DMS79 (cell line): ENCODE measurements at places on chromosomes 6 and 20.
A peak's percentile ranks its signal among the peaks of the same experiment; 100 is the strongest.

- DNase-seq: no peak
Measured at GRCh38 chr6:13654496-13654895, 39.4 kb downstream of the NOL7 start.

- no peak for DNase-seq
Measured at GRCh38 chr20:2145376-2145775, 43.7 kb downstream of the STK35 start.

DNA sequence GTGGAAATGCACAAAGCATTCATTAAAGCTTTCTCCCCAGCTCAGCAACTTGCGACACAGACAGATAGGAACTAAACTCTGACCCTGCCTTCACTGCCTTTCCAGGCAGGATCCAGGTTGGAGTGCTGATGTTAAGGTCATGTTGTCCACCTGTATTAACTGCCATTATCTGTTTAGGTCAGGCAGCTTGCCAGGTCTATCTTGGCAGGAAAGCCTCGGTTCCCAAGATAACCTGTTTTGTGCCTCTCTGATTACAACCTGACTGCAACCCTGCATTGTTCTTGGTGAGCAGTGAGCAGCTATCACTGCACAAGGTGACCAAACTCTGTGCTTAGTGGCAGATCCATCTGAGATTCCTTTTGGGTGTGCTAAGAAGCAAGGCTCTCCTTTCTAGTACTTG is 23.2 kb upstream of the ELOVL2 start:
- no peak for DNase-seq

GRCh38 chr20:1490643-1491195 is 501 bp downstream of the SIRPB2 start:
- DNase-seq: no peak

DNA sequence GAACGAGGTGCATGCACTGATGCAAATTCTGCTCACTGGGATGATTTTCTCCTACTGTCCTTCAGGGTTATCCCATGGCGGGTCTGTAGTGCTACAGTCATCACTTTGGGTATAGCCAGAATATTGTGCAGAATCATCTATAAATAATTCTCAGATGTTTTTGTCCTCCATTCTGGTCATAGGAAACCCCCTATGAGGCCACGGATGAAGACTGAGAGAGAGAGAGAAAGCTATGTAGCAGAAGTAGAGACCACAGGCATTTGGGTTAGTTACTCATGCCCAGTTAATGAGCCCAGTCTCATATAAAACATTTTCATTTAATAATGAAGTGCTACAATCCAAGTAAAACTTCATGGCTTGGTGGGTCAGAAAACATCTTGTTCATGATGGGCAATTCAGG is 145.1 kb upstream of the PLN start:
- DNase-seq: no peak

DNA sequence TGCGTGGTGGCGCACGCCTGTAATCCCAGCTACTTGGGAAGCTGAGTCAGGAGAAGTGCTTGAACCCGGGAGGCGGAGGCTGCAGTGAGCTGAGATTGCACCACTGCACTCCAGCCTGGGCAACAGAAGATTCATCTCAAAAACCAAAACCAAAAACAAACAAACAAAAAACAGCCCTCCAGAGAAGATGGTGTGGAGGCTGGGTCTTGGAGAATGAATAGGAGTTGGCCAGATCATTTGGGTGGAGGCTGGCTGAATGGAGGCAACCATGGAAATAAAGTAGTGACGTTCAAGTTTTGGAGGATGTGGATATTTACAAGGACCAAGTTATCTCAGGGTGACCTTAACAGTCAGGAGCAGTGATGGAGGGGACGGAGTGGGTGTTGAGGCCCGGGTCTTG is 24.7 kb downstream of the HIVEP1 start:
- no peak for DNase-seq

- DNase-seq: no peak
Measured at GRCh38 chr6:155181498-155181897, 82.3 kb upstream of the CLDN20 start.

DNA sequence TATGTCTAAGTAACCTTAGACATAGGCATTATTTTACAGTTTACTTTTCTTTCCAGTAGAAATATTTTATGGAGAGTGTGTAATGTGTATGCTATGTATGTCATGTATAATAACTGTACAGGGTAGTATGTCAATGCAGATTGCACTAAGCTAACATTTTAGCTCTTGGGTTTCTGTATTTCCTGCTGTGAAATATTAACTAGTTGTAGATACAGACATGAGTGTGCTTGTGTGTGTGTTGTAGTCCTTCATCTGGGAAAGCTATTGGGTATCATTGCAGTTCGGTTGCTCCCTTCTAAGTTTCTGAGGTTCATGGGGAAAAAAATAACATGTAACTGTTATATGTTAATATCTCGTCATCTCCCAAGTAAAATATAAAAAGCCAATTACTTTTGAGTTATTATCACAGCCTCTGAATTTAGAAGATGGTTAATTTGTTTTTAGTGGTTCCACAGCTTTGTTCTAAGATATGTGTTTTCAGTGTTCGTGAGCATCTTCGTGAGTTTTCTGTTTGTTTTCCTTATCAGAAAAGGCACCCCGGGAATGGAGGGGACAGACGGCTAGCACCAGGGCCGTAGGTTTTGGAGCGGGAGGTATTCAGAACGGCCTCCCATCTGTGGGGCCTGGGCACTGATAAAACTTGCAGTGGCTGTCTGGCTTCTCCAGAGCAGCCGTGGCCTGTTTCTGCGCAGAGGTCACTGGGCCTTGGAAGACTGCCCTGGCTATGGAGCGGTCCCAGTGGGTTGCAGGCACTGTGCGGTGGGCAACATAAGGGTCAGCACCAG is 215.0 kb downstream of the ARID1B start:
- no peak for DNase-seq

- no peak for DNase-seq
Measured at GRCh38 chr6:38846844-38847243, 131.7 kb downstream of the DNAH8 start.

DNA sequence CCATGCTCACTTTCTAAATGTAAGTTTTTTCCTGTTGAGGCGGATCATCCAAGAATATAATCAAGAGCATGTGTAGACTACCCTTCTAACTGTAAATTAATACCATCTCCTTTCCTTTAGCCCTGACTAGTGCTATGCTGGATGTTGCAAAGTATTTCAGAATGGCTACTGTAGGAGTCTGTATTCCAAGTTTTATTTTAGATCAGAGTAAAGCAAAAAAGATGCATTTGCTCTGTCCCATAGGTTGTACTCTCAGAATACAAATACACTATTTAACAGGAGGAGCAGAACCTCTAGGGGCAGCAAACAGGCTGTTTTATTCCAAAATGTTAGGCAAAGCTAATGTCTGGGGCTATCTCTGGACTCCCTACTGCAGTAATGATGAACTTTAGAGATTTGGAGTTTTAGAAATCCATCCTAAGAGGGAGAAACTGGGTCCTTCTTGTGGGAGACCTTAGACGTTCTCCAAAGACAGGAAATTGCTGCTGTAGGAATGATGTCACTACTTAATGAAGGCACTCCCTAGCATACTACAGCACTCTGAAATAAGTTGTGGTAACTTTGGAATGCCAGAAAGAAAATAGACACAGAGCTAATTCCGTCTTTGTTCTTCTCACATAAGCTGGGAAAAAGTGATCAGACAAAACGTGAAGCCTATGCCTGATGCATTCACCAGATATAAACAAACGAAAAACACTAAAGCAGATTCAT is 392.4 kb upstream of the HS3ST5 start:
- no peak for DNase-seq

GRCh38 chr6:7541175-7542064 is at the start of gene DSP:
Gene DSP, plus strand, starts transcription at chr6:7541671. Its CDS starts 245 bp downstream, at chr6:7541916.
- no peak for DNase-seq

GRCh38 chr20:10653599-10654249 is 20.1 kb downstream of the JAG1 start:
- peak; percentile 24 for DNase-seq

DNA sequence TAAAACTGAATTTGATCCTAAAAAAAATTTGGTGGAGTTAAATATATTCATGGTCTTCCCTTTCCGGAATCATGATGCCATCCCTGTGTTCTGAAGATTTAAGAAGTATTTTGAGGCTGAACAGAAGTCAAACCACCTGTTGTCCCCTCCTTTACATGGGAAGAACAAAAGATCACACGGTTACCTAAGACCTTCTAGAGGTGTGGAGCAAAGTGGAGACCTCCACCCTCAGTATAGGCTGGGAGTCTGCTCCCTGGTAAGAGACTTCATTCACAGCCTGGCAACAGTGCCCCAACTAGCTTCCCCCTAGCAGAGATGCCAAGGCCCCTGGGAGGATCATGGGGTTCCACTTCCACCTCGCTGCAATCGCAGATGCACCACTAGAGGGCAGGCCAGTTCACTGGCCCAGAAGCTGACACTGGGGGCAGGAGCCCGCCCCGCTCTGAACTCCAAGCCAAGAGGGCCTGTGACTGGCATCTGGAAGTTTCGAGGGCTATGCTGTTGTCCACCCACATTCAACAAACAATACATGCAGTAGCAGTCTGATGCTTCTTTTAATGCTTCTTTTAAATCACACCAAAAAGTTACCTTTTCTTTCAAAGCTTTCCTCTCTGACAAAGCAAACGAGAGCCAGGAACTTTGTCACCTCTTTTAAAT is 19.5 kb upstream of the UBE2J1 start:
- peak; percentile 12 for DNase-seq

DNA sequence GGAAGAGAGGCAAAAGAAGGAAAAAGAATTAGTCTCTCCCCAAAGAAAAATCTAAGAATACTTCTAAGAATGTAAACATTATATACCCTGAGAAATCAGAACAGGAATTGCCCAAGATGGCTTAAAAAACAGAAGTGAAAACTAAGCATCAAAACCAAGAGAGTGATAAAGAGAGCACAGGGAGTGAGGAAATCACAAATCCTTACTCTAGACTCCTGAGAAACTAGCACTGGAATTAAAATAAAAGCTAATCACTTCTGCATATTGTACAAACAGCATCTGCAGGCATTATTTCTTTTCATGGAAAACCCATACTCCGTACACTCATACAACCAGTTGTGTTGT is 285.7 kb downstream of the BTBD9 start:
- DNase-seq: no peak

GRCh38 chr20:46206992-46207549 is 89.0 kb downstream of the CD40 start:
- no peak for DNase-seq

GRCh38 chr20:17969884-17970409 is 1.1 kb downstream of the MGME1 start:
- DNase-seq: no peak

GRCh38 chr20:24981790-24982189 is 10.8 kb downstream of the APMAP start:
- DNase-seq: no peak

DNA sequence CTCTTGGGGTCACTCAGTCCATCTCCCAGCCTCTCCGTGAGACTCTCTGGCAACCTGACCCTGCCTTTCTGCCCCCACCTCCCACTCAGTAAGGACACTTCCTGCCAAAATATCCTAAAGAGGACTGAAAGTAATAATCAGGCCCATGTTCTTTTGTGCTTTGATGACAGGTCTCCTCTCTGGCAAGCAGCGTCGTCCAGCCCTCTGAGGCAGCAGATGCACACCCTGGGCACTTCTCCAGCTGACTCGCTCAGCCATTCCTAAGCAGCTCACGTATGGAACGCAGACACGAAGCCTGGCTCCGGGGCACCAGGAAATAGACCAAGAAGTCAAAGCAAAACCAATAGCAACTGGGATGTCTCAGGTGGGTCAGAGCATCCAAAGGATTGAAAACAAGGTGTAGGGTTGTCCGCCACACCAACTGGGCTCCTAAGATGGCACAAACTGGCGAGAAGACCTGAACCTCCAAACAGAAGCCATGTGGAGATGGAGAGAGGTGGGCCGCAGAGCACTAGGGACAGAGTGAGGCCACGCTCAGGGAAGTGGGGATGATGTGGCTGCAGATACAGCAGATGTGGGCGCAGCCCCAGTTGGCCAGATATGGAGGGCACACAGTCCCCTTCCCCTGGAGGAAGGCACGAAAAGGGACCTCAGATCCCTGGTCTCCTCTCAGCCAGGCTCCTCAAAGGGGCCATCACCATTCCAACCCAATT is 99.3 kb downstream of the PRND start:
- DNase-seq: peak; percentile 5

GRCh38 chr6:114432400-114432799 is 89.6 kb upstream of the HS3ST5 start:
- no peak for DNase-seq

- DNase-seq: peak; percentile 14
Measured at GRCh38 chr20:36093025-36093803, 61.3 kb upstream of the EPB41L1 start.

GRCh38 chr6:143361536-143362191 is 88.8 kb downstream of the ADAT2 start:
- DNase-seq: no peak

- DNase-seq: no peak
Measured at GRCh38 chr20:64196309-64196708, 32.1 kb downstream of the MYT1 start.
